Activated naive CD8-positive, alpha-beta T cell treated with anti-CD3 and anti-CD28 coated beads for 36 hours (primary cell): ENCODE measurements at places on chromosomes 16 and 17. TPM values are rescaled to one million over a fixed set of nuclear protein-coding genes. Genes with fewer than 3 reads are reported as not detected.

ANKFN1 gene
- total RNA-seq, result not detected

DOC2B gene
- total RNA-seq, result 0.06 TPM

EFCAB3 gene
- total RNA-seq, result not detected

MCRIP2 gene
- total RNA-seq, result 56.0 TPM

PNMT gene
- not detected for total RNA-seq

IL21R gene
- 99.5 TPM for total RNA-seq

FAAP100 gene
- total RNA-seq, result 48.1 TPM

OTOP3 gene
- total RNA-seq, result not detected

DNA sequence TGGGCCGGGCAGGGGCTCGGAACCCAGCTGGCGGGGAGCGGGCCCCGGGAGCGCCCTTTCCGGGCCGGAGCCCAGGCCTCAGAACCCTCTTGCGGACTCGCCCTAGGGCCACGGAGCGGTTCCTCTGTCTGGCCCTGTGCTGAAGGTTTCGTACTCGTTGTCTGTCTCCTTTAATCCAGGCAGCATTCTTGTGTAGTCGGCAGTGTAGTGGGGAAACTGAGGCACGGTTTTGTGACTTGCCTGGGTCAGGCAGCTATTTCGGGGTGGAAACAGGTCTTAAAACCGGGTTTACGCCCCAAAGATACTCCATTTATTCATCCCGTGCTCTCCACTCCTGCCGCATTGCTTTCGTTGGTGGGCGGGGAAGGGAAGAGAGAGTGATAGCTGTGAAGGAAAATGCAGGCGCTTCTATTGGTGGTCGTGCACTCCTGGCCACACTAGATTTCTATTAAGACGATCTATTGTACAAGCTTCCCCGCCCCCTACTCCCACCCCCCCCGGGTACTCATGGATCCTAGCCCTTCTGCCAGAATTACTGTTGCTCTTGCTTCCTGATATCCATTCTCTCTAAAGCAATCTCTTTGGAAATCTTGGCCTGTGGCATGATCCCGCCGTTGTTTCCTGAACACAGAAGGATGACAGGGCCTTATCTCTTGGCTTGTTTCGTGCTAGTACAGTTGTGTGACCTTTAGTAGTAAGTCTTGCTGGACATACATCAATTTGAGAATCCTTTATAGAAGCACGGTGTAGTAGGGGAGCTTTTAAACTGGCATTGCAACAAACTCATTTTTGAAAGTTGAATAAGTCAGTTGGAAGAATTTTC, 751 bp downstream of the DCAF7 start:
- H3K4me3 ChIP-seq, result peak overlapping the region; percentile 96
- H3K4me1 ChIP-seq, result peaks cover 45% of the 10 kb centered on the region
- peak; percentile 49 for DNase-seq
- no peaks in the 10 kb centered on the region for H3K27me3 ChIP-seq
